ENCODE measurements at places on chromosomes 7 and 10. TPM values are rescaled to one million over a fixed set of nuclear protein-coding genes. Genes with fewer than 3 reads are reported as not detected.
A peak's percentile ranks its signal among the peaks of the same experiment; 100 is the strongest.

DNA sequence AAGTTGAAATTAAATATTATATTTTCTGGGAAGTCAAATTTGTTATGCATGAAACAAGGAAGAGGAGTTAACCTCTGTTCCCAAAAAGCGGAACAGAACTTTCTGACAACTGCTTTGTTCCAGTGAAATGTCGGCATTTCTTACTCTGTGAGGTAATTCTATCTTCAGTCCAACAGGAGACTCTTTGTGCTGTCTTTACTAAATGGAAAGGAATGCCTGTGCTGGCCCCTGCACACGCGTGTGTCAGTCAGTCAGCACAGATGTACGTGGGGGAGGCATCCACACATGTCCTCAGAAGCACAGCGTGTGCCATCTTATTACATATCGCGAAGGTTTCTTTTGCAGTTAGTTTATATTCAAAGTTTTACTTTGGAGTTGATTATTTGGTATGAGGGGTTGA, 37.5 kb downstream of the NET1 start:
- peak; percentile 93 for DNase-seq

DNA sequence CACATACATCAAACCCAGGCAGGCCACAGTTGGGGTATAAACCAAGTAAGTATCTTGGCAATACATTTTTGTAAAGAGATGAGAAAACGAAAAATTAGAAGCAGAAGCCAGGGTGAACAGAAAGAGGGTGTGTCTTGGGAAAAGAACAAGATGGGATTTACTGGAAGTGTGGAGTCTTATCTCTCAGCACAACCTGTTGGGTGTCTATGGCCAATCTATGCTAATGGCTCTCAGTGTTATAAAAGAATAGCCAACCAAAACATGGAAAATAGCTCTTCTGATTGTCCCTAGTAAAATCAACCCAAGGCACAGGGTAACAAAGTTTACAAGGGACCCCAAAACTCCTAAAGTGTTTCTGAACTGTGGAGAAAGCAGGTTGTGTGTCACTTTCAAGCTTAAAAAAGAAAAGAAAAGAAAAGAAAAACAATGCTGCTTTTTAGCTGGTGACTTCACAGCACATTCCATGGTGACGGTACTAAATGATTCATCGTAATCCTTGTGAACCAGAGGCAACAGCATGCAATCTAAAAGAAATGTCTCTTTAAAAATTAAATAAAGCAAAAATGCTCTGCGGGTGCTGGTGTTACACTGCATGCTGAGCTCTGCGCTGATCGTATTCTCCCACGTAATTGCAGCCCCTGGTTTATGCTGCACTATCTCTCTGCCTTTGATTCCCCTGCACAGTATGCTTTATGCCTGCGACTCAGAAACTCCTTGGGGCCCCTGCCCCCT, 100.8 kb downstream of the C10orf90 start:
- DNase-seq, result peak; percentile 93

- peak; percentile 83 for DNase-seq
These were observed 10.4 kb upstream of the SMC3 start for GRCh38 chr10:110556969-110557601.

Gene SPDYE5
- 0.38 TPM for polyA plus RNA-seq

GRCh38 chr10:60006062-60006461, 99.7 kb upstream of the CCDC6 start:
- DNase-seq, result no peak

DNA sequence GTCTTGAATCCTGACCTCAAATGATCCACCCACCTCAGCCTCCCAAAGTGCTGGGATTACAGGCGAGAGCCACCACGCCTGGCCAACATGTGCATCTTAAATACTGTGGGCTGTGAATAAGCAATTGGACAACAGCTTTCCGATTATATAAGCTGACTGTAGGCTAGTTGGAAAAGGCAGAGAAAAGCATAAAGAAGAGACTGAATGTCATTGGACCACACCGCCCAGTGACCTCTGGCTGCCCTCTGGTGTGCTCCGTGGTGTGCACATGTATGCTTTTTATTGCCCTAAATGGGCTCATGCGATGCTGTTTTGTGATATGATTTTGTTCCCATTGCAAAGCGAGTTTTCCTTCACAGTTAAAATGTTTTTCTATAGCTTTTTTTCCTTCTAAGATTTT, 15.4 kb upstream of the CSGALNACT2 start:
- no peak for DNase-seq

- no peak for DNase-seq
These were observed 148.5 kb downstream of the ARHGAP22 start for GRCh38 chr10:48456361-48456804.

Gene NUTM2B
- polyA plus RNA-seq, result not detected

Gene OR2A7
- polyA plus RNA-seq, result 0.22 TPM

Gene TMEM140
- 6.1 TPM for polyA plus RNA-seq

DNA sequence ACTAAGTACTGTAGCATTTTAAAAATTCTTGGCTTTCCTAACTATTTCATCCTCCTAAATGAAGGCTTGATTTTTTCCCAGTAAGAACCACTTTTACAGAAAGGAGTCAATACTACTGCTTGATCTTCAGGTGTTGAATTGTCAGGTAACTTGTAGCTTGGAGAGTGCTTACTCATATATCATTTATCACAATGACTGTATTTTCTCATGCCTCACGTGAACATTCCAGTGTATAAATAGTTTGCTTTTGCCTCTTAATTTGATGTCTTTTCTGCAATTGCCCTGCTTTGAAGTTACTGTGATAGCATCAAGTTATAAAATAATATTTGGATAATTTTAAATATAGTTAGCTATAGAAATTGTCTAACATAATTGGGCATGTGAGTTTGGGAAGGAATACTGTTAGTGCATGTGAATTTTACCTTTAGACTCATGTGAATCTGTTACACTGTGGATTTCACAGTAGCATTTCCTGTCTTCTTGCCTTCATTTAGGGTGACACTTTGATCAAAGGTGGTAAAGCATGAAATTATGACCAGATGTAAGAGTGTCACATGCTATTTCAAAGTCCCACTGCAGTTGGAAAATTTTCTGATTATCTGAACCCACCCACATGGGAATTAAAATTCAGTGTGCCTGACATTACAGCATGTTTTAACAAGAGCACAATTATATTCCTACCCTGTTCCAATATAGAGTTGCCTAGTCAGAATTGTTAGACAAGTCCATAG, 962.8 kb downstream of the DNAJB9 start:
- DNase-seq, result no peak

Gene CYP2C9
- polyA plus RNA-seq, result not detected

Gene CPA2
- not detected for polyA plus RNA-seq

- DNase-seq, result peak; percentile 34
These were observed 38.7 kb downstream of the A1CF start for GRCh38 chr10:50846753-50847152.

Gene CALML5
- not detected for polyA plus RNA-seq

DNA sequence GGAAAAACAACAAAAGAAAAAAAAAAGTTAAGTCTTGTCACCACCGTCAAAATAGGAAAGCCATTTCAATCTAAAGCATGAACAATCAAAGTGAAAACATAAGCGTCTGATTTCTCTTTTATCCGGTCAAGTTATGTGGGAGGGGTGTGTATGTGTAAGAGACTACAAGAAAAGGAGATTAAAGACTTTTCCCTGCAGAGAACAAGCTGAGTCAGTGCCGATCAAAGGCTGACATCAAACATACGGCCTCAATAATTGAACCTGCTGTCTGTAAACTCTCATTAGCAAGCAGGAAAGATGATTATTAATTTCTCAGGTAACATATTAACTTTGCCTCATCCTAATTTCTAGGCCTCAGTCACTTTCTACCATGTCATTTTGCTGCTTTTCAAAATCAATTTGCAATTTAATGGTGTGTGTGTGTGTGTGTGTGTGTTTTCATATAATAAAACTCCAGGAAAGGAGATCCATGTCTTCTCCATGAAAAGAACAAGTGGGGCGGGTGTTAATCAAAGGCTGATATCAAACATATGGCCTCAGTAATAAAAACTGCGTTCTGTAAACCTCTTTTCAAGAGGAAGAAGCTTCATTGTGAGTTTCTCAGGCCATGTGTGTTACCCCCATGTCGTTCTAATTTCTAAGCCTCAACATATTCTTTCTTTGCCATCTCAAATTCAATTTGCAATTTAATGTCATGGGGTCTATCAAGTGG, 649.1 kb upstream of the SORCS1 start:
- DNase-seq, result no peak

DNA sequence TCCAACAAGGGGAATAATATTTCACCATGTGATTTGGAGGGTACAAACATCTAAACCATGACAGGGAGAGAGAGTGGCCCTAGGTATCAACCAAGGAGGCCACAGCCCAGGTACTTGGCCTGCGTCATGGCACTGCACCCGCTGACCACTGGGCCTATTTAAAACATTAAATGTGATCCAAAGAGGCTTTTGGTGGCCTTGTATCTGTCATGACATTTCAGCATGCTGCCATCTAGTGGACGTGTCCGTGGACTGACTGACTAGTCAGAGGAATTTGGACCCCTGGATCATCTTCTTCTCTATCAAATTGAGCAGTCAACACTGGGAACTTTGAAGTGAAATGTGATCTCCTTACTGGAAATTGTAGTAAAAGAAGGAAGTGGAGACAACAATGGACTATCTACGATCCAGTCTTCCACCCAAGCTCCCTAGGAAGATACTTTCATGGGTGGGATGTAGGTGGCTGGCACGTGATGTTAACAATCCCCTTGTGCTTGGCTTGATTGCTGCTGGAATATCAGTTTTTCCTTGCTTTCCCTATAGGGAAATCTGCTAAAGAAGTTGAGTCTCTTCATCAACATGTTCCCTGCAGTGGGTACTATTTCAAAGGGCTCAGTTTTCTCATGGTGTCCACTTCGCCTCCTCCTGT, 24.6 kb upstream of the ITGA8 start:
- peak; percentile 67 for DNase-seq

DNA sequence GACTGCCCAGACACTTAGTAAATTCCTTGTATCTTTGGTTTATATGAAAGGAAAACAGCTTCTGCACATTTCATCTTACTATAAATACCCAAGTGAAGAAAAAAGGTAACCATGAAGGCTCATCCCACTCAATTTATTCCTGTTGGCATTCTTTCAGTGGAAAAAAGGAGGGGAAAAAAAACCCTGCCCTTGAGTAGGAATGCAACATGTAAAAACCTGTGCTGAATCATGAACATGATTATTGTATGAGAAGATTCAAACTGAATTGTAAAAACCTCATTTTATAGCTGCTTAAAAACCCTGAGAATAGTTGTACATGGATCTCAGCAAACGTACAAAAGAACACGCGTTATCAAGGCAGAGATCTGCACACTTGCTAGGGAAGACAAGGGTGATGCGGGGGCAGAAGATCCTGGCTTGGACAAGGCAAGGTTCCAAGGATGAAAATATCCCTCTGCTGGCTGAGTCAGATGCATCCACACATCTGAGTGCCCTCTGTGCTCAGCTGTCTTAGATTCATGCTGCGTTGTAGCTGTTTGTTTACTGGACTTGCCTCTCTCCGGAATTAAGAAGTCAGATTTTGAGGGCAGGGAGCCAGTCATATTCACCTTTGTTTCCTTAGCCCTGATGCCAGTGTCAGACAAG, 658.2 kb downstream of the PARD3 start:
- peak; percentile 79 for DNase-seq

DNA sequence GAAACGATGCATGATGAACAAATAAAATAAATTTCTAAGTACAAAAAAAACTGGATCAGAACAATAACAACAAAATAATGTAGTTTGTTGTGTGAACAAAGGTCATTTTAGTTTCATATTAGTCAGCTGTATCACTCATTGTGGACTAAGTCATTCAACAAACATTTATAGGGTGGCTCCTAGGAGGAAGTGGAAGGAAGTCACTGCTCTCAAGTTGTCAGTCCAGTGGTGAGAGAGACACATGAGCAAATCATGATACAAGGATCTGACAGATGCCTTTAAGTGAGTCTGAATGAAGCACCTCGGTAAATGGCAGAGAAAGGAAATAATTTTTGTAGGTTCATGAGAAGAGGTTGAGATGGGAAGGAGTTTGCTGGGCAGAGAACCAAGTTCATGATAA, 56.8 kb downstream of the EPDR1 start:
- DNase-seq, result no peak

GRCh38 chr7:154953006-154953684, 49.8 kb downstream of the PAXIP1 start:
- peak; percentile 61 for DNase-seq

Gene LLCFC1
- polyA plus RNA-seq, result not detected

Gene RADIL
- 0.55 TPM for polyA plus RNA-seq

DNA sequence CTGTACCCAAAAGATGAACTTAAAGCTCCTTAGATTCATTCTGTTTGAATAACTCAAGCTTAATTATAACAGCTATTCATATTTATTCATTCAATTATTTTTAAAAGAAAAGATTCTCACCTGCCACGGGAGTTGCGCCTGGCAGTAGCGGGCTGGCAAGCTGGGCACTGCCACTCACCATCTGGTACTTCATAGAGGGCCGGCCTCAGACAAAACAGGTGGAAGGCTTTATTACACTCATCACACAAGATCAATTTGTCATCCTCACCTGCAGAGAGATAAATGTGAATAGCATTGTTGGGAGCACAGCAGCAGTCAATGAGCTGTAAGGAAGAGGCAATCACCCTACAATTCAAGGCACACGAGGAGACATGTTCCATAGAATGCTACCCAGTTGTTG, 15.8 kb downstream of the FZD9 start:
- no peak for DNase-seq

Gene LEP
- 0.09 TPM for polyA plus RNA-seq

DNA sequence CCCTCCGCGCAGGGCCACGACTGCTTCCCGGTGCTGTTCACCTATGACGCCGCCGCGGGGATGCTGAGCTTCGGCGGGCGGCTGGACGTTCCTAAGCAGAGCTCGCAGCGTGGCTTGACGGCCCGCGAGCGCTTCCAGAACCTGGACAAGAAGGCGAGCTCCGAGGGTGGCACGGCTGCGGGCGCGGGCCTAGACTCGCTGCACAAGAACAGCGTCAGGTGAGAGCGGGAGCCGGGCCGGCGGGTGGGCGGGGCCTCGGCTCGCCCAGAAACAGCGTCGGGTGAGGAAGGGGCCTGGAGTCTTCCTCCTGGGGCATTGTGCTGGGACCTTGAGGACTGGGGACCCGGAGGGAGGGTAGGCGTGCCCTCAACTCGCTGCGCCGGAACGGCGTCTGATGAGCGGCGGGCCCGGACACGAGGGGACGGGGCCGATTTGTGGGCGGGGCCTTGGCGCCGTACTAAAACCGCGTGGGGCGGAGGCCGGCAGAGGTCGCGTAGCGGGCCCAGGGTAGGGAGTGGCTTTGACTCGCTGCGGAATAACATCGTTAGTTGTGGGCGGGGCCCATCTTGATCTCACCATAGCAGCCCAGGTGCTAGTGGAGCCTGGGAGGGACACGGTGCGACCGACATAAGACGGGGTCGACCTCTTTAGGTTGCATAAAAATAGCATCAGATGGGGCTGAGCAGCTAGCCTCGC, 15.6 kb downstream of the PDAP1 start:
- DNase-seq, result peak; percentile 57

Gene MSMB
- not detected for polyA plus RNA-seq

DNA sequence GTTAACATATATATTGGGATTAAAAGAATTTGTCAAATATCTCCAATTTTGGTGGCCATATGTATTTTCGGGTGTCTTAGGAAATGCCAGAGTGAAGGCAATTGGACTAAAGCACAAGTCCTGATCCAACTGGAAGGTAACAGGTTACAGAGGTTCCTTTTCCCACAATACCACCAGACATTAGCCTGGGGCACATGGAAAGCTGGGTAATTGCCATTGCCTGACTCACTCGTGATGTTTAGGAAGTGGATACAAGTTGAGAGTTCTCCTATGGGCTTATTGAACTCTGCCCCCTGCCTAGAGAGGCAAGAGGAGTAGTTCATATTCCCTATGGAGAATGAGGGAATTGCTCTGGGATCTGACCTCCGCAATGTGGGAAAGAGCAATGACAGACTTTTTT, 5.7 kb downstream of the DNAH11 start:
- no peak for DNase-seq

All from GM23248 (cell line).